ENCODE measurements at places on chromosomes 4 and X.
A peak's percentile ranks its signal among the peaks of the same experiment; 100 is the strongest.

DNA sequence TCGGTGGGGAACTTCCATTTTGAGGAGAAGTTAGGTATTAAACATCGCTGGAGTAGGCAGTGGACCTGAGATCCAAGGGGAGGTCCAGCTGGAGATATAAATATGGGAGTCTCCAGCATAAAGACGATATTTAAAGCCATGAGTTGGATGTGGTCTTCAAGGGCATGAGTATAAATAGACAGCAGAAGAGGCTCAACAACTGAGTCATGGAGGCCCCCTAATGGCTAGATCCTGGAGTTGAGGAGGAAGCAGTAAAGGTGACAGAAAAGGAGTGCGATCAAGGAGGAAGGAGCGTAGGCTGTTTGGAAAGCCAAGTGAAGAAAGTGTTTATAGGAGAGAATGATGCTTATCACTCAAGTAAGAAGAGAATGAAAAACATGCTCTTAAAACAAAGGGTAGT is 18.1 kb upstream of the APBB2 start:
- ATAC-seq = no peak

GRCh38 chr4:10096201-10096977 is 20.2 kb downstream of the WDR1 start:
- peak; percentile 82 for ATAC-seq

- no peak for ATAC-seq
Observed at GRCh38 chrX:120271218-120271617, 20.6 kb downstream of the ZBTB33 start.

- ATAC-seq = no peak
Observed at GRCh38 chr4:165560941-165561340, 182.1 kb downstream of the CPE start.

- peak; percentile 73 for ATAC-seq
Observed at GRCh38 chr4:51844153-51845054, 1.5 kb downstream of the DCUN1D4 start.

- peak; percentile 42 for ATAC-seq
Observed at GRCh38 chr4:125359960-125360634, 45.3 kb downstream of the FAT4 start.

DNA sequence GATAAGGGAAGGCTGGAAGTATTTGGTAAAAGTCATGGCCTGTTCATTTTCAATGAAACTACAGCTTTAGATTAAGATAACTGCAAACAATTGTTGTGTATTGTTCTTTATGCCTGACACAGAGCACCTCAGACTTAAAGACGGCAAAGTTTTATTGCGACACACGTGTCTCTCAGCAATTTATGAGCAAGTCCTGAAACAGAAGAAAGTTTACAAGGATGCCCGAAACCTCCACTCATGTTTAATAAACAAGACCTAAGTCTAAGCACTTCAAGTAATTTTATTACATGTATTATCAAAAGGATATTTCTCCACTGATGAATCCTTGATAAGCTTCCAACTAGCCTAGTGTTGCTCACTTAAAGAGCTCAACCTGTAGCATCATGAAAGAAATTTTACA is 51.0 kb downstream of the DHX15 start:
- no peak for ATAC-seq

All from SK-N-SH treated with all-trans-retinoic acid at 6 μM for 48 hours (cell line).